ENCODE measurements at places on chromosomes 4 and X. TPM values are rescaled to one million over a fixed set of nuclear protein-coding genes. Genes with fewer than 3 reads are reported as not detected.

The HERC6 gene
- 7.3 TPM for total RNA-seq

DNA sequence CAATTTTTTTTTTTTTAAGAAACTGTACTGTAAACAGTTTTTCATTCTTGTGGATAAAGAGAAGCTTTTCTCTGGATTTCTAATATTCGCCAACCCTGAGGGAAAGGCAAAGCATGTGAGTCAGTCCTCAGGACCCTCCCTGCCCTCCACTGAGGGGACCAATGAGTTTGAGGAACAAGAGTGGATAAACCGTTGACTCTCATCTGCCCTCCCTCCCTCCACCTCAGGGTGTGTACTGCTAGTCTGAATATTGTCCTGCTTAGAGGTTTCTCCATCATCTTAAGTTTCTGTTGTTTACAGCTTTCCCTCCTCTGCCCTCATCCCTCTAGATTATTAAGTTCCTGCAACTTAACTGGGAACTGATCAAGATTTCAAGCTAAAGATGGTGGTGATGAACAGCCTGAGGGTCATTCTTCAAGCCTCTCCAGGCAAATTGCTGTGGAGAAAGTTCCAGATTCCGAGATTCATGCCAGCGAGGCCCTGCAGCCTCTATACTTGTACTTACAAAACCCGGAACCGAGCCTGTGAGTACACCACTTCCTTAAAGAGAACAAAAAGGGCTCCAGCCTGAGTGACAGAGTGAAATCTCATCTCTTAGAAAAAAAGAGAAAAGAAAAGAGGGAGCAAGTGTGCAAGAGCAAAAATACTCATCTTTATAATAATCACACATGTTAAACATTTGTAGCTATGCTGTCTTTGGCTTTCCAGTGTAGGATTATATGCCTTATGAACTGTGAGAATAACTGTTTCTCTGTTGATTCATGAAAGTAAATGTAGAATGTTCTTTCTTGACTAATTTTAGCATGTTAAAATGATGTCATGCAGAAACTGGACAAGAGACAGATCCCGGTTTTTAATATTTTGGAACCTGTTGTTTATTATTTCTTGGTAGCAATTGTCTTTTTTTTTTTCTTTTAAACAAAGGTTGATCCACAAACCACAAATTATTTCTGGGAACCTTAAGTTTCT, 11.9 kb downstream of the CA5B start:
- no peak for DNase-seq
- peaks cover 32% of the 10 kb centered on the region for H3K4me1 ChIP-seq
- H3K27me3 ChIP-seq, result peaks cover 4% of the 10 kb centered on the region
- no peak overlapping the region for H3K4me3 ChIP-seq
- H3K36me3 ChIP-seq, result peaks cover 5% of the 10 kb centered on the region

The CXCR3 gene
- not detected for total RNA-seq

The TEX13D gene
- total RNA-seq, result not detected

- peaks cover 25% of the 10 kb centered on the region for H3K4me1 ChIP-seq
- H3K36me3 ChIP-seq, result no peaks in the 10 kb centered on the region
- H3K4me3 ChIP-seq, result no peak overlapping the region
- H3K27me3 ChIP-seq, result peaks cover 12% of the 10 kb centered on the region
- H3K27ac ChIP-seq, result no peak overlapping the region
Observed at GRCh38 chr4:153000076-153000420, 63.9 kb downstream of the FHDC1 start.
